NB4 (cell line): ENCODE measurements at places on chromosomes 1 and 21.

DNA sequence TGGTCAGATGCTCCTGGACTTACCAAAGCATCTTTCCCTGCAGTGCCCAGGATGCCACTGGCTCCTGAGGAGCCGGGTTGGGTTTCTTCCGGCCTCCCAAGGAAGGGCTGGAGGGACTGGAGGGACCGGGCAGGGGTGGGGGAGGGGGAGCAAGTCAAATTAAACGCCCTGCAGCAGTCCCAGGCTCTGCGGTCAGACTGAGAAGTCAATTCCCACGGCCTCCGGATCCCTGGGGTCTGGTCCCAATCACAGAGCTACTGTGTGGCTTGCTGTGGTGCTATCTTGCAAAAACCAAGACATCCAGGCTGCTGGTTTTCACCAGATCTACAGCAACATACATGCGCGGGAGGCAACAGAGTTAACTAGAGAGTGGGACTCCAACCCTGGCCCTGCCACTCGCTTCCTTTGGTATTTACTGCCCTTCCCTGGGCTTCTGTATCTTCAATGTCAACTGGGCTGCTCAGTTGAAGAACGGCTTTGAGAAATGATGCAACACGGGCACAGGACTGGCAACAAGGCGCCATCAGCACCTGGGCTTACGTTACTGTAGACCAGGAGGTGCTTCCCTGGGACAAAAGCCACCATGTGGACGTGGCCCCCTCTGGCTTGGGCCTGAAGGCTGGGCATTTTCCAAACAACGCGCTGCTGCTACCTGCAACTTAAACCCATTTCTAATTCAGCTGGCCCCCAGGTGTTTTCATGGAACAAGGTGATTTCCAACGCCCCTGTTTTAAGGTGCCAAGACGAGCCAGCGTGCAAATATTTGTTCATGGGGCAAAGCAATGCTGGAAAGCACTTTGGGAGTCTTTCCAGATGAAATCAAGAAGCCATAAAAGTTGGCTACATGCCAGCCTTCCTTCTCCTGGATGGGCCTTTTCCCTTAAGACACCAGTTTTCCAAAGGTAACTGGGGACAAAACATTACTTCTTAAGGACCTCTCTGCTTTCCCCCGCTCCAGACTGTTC lies 11.5 kb downstream of the RCC2 start:
- peak; percentile 1 for DNase-seq

GRCh38 chr1:100343897-100344296 lies 8.4 kb upstream of the CDC14A start:
- DNase-seq: no peak

GRCh38 chr1:154445040-154445472 lies 39.9 kb downstream of the IL6R start:
- DNase-seq: peak; percentile 76

DNA sequence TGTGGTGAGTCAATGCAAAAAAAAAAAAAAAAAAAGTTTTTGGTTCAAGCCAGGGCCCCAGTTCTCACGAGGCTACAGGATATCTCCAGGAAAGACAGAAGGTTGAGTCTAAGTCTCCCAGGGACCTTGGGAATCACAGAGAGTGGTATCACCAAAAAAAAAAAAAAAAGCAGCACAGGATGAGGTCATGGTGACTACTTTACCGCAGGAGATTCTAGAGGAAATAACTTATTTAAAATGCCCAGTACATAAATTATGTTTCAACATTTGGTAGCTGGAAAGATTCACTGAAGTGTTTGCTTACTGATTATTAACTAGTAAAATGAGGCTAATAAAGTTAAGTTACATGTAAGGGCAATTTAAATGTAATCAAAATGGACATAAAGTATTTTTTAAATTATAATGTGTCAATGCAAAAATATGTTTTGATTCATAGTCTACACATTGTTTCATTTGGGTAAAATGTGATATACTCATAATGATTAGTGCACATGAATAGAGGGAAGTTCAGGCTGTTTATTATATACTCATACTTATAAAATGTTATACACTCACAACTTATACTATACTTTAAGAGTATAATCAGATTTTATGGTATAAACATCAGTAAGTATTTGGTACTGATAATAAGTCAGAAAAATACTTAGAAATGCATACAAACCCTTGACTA lies 84.1 kb downstream of the PLPPR5 start:
- DNase-seq: no peak

DNA sequence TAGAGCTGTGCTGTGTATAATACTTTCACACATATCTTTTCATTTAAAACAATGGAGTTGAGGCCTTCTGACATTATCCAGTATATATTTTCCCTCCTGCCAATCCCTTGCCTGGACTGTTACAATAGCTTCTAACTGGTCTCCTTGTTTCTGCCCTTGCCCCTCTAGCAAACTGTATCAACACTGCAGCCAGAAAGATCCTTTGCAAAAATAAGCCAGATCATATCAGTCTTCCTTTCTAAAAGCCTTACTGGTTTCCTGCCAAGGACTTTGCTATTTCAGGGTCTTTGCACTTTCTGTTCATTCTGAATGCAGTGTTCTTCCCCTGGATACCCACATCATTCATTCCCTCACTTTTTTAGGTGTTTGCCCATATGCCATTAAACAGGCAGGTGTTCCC lies 370.1 kb downstream of the PTBP2 start:
- no peak for DNase-seq

DNA sequence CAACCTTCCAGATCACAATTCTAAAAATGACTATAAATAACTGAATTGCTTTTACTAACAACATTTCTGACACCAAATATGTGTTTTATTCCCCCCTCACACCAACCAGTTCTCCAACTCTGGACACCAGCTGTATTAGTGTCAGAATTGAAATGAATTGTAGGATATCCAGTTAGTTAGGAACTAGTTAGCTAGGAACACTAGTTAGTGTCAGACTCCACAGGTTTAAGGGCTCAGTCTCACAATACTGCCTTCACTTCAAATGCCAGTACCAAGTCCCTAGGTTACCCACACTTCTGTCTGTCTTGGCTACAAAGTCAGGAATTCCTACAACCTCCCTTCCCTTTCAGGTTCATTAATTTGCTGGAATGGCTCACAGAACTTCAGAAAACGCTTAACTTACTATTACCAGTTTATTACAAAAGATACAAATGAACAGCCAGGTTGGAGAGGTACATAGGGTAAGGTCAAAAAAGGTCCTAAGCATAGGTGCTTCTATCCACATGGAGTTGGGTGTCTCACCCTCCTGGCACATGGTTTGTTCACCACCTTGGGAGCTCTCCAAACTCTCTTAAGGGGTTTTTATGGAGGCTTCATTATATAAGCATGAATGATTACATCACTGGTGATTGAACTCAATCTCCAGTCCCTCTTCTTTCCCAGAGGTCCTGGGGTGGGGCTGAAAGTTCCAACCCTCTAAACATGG lies 4.2 kb downstream of the STXBP3 start:
- DNase-seq: no peak

DNA sequence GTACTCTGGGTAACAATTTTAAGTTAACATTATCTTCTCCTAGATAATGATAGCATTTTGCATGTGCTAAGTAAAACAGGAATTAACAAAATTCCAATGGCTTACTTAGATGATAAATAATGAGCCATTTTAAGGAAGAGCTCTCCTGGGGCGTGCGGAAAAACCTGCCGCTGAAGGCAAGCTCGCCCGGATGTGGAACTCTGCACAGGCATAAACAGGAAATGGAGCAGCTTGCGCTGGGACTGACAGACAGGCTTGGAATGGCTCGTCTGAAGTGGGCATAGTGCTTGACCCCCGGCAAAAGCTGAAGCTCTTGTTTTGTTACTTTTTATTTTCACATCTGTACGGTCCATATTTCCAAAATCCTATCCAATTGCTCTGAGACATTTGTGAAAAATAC lies 169.2 kb downstream of the ZNF281 start:
- DNase-seq: no peak

DNA sequence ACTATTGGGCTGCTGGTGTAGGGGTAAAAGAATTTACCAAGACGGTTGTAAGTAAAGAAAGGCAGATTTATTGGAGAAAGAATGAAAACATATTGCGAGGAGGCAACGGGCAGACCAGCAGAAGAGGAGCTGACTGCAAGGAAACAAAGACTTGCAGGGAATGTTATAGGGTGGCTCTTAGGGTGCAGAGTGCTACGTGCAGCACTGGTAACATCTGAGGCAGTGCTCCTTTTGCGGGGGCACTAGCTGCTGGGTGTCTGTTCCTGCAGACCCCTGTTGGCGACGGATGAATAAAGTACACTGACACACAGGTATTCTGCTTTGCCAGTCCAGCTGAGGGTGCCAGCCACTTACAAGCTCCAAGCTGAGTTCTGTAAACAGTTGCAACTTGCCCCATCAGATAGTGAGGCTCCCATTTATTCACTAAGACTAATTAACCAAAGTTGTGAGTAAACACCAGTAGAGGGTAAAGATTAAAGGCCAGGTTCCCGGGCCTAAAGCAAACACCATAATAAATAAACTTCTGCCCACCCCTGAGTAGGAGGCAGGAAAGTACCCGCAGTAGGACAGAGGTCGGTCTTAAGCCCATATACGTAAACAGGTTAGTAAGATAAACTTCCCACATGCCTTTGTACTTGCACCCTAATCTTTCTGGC lies 140.2 kb upstream of the KCNK1 start:
- DNase-seq: no peak

- DNase-seq: no peak
Observed at GRCh38 chr1:84758968-84759491, 68.8 kb upstream of the SSX2IP start.

GRCh38 chr1:59188413-59189213 lies 108.3 kb upstream of the FGGY start:
- DNase-seq: no peak

DNA sequence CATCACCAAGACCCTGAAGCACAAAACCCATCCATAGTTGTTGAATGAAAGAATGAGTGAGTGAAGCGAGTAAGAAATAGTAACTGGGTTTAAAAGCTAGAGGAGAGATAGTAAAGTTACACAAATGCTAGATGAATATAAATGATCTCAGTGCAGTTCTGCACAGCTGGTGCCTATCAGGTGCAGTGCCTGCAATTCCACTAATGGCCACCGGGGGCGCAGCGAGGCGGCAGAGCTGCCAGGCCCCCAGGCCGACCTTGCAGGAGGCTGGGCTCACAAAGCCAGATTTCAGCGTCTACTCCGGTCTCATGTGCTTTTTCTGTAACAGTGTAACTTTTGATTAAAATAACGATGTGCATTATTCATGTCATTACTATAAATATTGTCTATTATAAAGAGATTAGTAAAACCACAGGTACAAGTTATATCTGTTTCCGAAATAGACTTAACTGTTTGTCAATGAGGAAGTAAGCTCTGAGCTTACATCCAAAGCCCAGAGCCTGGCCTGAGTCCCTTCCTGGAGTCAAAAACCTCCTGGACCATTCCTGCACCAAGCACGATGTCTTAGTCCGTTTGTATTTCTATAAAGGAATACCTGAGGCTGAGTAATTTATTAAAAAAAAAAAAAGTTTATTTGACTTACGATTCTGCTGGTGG lies 477.6 kb downstream of the NPHP4 start:
- DNase-seq: peak; percentile 54

GRCh38 chr1:2594001-2594640 lies 7.5 kb downstream of the PRXL2B start:
- no peak for DNase-seq

DNA sequence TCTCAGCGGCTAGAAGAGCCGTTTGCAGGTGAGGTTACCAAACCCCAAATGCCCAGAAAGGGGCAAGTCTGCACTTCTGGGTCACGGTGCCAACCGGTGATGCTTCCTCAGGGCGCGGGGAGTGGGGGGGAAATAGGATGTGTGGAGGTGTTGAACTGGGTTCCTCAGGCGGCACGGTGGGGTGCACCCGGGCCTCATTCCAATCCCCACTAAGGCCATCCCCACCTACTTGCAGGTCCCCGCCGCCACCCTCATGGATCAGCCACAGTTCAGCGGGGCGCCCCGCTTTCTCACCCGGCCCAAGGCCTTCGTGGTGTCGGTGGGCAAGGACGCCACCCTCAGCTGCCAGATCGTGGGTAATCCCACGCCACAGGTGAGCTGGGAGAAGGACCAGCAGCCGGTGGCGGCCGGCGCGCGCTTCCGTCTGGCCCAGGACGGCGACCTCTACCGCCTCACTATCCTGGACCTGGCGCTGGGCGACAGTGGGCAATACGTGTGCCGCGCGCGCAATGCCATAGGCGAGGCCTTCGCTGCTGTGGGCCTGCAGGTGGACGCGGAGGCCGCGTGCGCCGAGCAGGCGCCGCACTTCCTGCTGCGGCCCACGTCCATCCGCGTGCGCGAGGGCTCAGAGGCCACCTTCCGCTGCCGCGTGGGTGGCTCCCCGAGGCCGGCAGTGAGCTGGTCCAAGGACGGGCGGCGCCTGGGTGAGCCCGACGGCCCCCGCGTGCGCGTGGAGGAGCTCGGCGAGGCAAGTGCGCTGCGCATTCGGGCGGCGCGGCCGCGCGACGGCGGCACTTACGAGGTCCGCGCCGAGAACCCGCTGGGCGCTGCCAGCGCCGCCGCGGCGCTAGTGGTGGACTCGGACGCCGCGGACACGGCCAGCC lies 3.9 kb downstream of the OBSCN start:
- no peak for DNase-seq

DNA sequence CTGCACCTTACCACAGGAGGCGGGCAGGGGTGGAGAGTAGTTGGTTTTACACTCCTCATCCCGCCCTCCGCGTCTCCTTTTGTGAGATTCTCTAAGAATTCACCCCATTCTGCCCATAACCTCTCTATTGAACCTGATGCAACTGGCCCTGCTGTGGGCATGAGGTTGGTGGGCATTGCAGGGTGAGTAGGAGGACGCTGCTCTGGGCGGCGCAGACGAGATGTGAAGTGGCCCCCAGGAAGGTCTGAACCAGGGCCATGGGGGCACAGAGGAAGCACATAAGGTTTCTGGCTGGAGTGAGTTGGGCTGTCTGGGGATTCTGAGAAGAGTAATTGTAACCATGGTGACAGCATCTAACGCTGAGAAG lies 8.8 kb downstream of the PADI1 start:
- DNase-seq: no peak

- DNase-seq: no peak
Observed at GRCh38 chr21:15444118-15444960, 285.4 kb upstream of the USP25 start.

GRCh38 chr21:32099812-32100416 lies 178.9 kb downstream of the MIS18A start:
- peak; percentile 62 for DNase-seq

- no peak for DNase-seq
Observed at GRCh38 chr1:41783189-41783639, 135.5 kb downstream of the HIVEP3 start.

DNA sequence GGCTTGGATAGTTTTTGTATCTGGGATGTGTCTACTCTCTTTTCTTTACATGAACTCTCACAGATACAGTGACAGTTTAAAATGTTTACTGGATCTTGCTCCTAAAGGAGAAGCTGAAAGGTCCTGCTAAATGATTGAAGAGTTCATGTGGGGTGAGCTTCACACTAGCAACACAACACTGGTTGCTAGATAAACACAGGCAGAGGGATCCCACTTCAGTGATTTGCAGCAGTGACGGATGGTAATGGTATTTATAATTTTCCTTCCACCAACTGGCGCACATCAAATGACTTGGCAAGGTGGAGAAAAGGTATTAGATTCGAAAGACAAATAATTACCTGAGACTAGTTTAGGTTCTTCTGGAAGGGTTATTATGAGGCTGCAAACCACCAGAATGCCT lies 270.2 kb downstream of the TBX15 start:
- DNase-seq: no peak

- no peak for DNase-seq
Observed at GRCh38 chr1:214506972-214507431, 44.4 kb downstream of the PTPN14 start.

GRCh38 chr21:34877485-34878128 lies 171.5 kb downstream of the RUNX1 start:
- no peak for DNase-seq
